NCI-H446 (cell line): ENCODE measurements at places on chromosomes 11 and 22.
A peak's percentile ranks its signal among the peaks of the same experiment; 100 is the strongest.

DNA sequence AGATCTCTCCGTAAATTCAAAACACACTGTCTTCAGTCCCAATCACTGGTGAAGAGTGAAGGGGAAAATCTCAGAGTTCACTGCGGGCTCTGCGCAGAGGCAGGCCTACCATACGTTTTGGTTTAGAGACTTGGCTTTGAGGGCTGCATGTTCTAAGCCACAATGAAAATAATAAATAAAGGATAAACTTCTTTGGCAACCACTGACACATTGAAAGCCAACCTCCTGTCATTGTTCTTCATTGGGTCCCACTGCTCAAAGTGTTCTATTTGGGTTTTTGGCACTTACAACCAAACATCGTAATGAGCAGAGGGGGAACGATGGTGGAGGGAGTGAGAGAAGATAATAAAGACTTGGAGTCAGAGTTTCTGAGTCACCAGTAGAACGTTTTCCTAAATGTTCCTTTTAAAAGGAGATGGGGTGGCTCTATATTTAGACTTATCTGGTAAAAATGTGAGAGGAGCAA, 472.9 kb downstream of the SOX6 start:
- DNase-seq, result peak; percentile 24

GRCh38 chr22:49483946-49484345, 343.7 kb downstream of the BRD1 start:
- DNase-seq, result no peak

- DNase-seq, result no peak
These were observed 12.8 kb downstream of the AP1B1 start for GRCh38 chr22:29375398-29376076.

GRCh38 chr11:105230586-105230985, 91.0 kb upstream of the CARD18 start:
- no peak for DNase-seq

DNA sequence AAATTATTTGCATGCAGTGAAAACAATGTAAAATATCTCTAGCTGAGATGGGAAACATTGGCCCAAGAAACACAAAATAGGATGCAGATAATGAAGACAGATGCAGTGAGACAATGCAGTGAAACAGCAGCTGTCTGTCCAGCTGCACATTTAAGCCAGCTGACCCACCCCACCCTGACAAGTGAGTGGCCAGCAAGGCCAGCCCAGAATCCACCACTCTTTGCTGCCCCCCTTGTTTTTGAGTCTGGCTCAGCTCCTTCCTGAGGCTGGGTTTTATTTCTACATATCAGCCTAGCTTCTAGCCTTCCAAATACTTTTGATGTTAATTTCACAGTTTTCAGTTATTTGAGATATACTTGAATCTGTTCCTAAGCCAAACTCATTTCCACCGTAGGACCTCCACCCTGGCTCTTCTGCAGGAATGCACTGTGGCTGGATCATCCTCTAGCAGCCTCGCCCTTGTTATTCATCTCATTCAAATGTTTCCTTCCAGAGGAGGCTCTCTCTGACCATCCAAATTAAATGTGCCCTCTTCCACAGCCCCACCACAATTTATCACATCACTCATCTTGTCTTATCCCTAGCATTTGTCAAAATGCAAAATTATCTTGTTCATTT, 154.1 kb upstream of the POU2AF2 start:
- DNase-seq, result no peak

GRCh38 chr11:71172680-71173079, 79.7 kb downstream of the SHANK2 start:
- no peak for DNase-seq

DNA sequence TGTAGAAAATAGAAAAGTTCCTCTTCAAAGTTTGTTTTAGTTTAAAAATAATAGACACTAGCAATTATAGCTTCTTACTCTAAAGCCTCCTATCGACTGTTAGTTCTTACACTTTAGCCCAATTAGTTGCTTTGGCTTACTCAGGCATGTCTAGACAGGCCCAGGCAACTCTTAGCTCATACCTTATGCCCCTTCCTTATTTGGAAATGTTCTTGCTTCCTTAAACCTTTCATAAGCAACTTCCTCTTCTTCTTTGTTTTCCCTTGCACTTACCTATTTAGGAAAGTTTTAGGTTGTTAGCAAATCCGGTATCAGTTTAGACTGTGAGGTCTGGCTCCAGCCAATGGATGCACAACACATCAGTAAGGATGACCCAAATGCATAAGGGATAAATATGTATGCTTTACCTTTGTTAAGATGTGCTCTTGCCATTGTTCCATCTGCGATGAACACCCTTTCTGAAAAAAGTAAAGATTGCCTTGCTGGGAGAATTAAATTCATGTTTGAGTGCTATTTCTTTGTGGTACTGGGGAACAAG, 1277.5 kb upstream of the CNTN5 start:
- no peak for DNase-seq

- peak; percentile 69 for DNase-seq
These were observed 1423.9 kb downstream of the BRD1 start for GRCh38 chr22:48403521-48404403.

DNA sequence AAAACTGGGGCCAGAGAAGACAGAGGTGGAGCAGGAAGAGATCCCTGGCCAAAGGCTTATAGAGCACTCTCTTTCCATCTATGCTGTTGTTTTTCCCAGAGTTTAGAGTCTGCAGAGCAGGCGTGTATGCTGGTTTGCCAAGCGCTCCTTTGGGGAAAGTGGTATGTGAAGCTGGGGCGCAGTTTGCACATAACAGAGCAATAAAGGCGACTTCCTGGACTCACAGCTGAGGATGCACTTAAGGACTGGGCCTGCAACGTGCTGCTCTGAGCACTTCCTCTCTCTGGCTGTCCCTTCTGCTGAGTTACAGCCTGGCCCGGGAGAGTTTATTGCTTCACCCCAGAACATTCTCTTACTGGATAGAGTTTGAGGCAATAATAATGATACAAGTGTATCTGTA, 41.7 kb downstream of the THAP12 start:
- no peak for DNase-seq

- DNase-seq, result no peak
These were observed 38.5 kb downstream of the FLRT1 start for GRCh38 chr11:64074239-64074638.

- DNase-seq, result no peak
These were observed 20.6 kb downstream of the IGSF9B start for GRCh38 chr11:133936136-133936535.

DNA sequence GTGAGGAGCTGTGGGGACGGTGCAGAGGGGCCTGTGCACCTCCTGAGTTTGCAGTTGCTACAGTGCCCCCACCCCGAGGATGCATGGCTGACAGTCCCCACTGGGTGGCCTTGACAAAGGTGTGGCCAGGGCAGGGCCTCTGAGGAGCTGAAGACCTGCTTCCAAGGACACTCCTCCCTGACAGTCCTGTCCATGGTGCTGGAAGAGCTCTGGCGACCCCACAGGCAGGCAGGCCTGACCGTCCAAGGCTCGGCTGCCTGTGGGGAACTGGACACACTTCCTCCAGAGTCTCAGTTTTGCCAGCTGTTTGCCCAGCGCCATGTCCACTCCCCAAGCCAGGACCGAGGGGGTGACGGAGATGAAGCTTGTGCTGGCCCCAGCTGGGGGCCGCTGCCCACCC, 32.7 kb downstream of the BRSK2 start:
- no peak for DNase-seq

DNA sequence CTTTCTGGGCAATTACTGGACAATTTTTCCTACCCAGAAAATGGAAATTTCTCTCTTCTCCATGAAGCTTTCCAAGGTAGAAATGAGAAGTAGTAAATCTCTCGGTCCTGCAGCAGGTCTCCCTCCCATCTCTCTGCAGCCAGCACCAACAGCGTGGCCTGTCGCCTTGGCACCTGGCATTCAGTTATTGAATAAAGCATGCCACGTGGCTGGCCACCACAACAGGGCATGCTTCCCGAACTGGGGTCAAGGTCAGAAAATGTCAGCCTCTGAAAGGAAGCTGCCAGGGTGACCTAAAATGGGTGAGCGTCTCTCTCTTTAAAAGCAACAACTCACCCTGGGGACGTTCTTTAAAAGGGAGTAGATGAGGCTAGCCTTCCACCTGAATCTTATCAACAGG, 14.0 kb downstream of the CACNG2 start:
- DNase-seq, result no peak

DNA sequence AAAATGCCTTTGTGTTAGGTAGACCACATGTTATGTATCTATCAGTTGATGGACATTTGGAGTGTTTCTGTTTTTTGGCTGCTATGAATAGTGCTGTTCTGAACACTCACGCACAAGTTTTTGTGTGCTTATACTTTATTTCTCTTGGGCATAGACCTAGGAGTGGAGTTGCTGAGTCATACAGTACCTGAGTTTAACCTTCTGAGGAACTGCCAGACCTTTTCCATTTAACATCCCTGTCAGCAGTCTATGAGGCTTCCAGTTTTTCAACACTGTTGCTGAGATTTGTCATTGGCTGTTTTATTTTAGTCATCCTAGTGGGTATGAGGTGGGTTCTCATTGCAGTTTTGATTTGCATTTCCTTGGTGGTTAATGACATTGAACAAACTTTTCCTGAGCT, 4.4 kb downstream of the CTTN start:
- no peak for DNase-seq

- DNase-seq, result no peak
These were observed 24.2 kb downstream of the OR5B17 start for GRCh38 chr11:58334708-58335107.

DNA sequence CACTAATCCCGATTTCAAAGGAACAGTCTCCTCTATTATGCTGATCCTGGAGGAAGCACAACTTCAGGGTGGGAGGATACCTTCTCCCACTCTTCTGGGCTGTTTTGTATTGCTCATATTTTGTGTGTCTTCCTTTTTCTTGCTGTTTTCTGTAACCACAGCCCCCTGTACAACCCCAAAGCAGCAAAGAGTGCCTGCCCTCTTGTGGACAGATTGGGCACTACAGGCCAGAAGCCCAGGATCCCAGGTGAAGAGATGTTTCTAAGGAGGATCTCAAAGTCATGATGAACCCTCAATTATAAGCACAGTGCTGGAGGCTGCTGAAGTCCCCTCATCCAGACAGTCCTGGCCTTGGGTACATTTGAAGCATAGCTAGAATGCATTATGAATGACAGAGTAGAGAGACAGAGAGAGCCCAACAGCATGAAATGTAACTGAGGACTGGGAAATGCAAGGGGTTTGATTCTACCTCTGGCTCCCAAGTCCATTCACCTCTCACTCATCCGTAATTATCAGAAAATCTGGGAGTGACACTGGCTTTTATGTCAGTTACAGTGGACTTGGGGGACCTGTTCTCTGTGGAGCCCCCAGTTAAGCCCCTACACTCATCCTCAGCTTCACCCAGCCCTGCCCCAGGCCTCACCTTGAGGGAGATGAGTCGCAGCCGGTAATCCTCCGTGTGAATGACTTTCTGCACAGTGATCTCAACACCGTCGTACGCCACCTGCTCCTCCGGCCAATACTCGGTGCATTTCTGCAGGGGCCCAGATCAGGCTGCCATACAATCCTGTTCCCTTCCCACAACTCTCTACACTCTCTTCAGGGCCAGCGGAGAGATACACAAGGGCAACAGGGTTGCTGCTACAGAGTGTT, 6.2 kb upstream of the IGSF22 start:
- DNase-seq, result peak; percentile 45

GRCh38 chr11:102476069-102476468, 23.5 kb upstream of the TMEM123 start:
- DNase-seq, result no peak

- DNase-seq, result no peak
These were observed 65.8 kb downstream of the APIP start for GRCh38 chr11:34850334-34850733.

GRCh38 chr11:61679296-61679695, 895 bp upstream of the DAGLA start:
- no peak for DNase-seq

- no peak for DNase-seq
These were observed 25.2 kb upstream of the VSTM5 start for GRCh38 chr11:93875637-93876036.

GRCh38 chr22:40036591-40037225, 42.0 kb downstream of the FAM83F start:
- DNase-seq, result no peak

GRCh38 chr11:40119661-40120060, 1339.8 kb downstream of the LRRC4C start:
- DNase-seq, result no peak

GRCh38 chr11:93116641-93117441, 81.0 kb downstream of the SLC36A4 start:
- no peak for DNase-seq

GRCh38 chr22:43317239-43317638, 25.9 kb downstream of the SCUBE1 start:
- no peak for DNase-seq
